ENCODE measurements at places on chromosomes 5 and 9.

- DNase-seq = no peak
Measured at GRCh38 chr5:123178683-123179082, 89.6 kb downstream of the PRDM6 start.

GRCh38 chr5:179167871-179168451, 107.8 kb downstream of the ZNF354C start:
- DNase-seq = no peak

DNA sequence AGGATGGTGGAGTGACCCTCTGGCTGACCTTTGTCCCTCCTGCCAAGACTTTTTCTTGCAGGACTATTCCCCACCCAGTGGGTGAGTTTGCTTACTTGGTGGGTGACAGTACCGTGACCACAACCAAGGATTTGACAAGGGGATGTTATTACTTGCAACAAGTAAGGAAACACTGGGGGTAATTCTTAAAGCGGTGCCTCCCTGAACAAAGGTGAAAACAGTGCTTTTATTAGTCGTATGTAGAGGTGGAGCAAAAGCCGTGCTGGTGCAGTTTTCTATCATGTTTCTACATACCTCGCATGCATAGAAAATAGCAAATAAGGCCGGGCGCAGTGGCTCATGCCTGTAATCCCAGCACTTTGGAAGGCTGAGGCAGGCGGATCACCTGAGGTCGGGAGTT, 41.0 kb upstream of the KDM4C start:
- DNase-seq = no peak

DNA sequence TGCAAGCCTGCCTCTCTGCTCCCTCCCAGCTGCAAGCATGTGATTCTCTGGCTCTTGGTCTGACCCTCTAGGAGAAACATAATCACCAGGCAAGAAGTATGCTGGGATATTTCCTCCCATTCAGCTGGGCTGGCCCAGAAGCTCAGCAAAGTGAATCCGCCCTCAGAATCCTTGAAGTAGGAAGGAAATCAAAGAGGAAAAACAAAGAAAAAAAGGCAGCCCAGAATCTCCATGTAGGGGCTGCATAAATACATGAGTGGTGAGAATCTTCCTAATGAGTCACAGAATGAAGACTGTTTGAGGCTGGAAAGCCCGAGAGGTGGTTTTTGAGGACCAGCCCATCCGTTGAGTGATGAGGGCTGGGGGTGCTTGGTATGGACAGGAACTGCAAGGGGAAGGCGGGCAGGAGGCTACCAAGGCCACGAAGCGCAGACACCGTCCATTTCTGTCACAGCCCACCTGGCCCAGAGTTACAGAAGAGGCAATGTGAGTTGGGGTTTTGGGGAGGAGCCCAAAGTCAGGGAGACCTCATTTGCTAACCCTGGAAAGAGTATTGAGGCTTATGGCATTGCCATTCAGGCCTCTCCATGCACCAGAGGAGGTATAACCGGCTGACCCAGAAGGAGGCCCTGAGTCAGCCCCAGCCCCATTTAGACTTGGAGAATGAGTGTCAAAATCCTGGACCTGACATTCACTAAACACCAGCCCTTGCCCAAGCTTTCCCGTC, 33.4 kb upstream of the TGFBR1 start:
- DNase-seq = no peak

GRCh38 chr9:71795097-71795813, 26.9 kb upstream of the CEMIP2 start:
- no peak for DNase-seq

DNA sequence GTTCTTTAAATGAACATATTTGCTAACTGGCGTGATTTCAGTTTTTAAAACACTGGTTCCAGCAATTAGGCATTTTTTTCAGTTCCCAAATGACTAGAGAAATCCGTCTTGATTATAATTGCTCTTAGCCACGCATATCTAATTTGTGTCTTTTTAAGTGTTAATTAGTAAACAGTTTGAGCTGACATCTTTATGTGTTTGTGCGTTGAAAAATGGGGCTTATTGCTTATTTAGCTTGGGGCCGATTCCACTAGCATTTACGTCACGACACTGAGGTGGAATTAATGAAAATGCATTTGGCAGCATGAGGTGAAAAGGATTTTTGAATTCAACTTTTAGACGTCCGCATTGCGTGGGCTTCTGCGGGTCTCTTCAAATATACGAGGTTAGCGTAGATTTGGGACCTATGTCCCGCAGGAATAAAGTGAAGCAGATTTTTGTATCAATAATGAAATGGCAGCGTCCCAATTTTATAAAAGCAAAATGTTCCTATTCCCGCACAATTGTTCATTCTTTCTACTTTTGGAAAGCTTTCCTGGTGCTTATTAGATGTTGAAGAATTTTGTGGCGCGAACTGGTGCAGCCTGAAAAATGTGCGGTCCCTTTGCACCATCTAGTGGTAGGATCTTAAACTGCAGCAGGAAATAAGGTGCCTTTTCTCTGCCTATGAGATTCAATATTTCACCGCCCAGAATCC, 122.7 kb upstream of the LMX1B start:
- peak; percentile 15 for DNase-seq

DNA sequence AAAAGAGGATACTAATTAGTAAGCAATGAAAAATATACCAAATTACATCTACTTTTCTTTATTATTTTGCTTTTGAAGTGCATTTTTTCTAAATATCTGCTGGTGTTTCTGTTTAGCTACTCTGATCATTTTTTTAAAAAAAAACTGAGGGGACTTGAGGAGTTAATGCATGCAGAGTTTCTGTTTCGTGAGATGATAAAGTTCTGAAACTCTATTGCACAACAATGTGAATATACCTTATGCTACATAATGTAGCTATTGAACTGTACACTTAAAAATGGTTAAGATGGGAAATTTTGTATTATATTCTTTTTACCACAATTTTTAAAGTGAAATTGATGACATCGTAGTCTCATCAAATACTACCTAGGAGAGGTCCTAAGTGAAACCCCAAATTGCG, 288.3 kb upstream of the NR4A3 start:
- no peak for DNase-seq

GRCh38 chr9:27524236-27524635, at the start of gene IFNK:
Gene IFNK, plus strand, starts transcription at chr9:27524290. Its CDS starts 47 bp downstream, at chr9:27524337.
- DNase-seq = no peak

DNA sequence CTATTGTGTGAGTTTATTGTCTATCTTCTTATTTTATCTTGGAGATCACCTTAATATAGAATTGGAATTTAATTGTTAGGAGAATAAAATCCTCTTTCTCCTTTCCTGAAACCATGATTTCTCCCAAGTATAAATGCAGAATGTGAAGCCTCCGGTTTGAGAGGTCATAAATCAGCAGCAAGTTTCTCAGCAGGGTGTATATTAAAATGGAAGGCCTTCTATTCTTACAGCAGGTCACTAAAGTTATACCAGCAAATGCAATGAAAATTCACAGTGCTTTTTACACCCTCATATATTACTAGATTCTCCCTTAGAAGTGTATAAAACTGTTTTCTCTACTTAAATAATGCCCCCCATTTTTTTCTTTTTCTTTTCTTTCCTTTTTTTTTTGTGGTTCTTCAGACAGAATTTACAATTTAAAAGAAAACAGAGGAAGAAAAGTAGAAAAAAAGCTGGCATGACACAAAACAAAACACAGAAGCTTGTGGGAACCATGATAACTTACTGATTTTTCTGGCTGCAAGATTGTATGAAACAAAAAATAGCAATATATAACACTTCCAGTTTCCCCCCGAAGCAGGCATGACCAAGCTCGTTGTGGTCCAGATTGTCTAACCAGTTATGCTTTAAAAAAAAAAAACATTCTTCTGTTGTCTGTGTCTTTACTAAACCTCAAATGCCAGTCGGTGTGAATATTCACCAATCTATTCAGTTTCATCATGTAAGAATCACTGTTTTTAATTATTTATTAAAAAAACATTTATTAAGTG, 211.2 kb downstream of the RAB3C start:
- DNase-seq = no peak

DNA sequence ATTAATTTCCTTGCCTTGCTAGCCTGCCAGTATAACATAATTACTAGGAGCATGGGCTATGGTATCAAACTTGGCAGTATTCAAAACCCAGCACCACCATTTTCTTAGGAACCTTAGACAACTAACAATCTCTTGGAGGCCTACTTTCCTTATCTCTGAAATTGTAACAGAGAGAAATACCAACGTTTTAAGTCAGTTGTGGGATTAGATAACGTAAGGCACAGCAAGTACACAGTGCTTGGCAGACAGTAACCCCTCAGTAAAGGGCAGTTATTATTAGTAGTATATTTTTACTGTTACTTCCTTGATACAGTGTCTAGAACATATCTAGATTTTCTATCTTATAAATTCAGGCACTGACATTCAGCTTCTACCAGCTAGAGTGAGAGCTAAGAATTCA, 309.6 kb downstream of the ACTL7B start:
- no peak for DNase-seq

Measured in activated CD4-positive, CD25-positive, alpha-beta regulatory T cell (primary cell).